Stimulated activated CD4-positive, alpha-beta T cell treated with anti-CD3 and anti-CD28 coated beads, Interleukin-15, amount 100 ng/mL, for 48 hours (primary cell): ENCODE measurements at places on chromosomes 7 and 10.

GRCh38 chr10:108454224-108454623 is 1289.7 kb upstream of the SORCS1 start:
- no peak for DNase-seq

- no peak for DNase-seq
These were observed 8.7 kb downstream of the INMT start for GRCh38 chr7:30760514-30761213.

- DNase-seq, result no peak
These were observed 4.1 kb downstream of the KCNIP2 start for GRCh38 chr10:101839416-101840063.

DNA sequence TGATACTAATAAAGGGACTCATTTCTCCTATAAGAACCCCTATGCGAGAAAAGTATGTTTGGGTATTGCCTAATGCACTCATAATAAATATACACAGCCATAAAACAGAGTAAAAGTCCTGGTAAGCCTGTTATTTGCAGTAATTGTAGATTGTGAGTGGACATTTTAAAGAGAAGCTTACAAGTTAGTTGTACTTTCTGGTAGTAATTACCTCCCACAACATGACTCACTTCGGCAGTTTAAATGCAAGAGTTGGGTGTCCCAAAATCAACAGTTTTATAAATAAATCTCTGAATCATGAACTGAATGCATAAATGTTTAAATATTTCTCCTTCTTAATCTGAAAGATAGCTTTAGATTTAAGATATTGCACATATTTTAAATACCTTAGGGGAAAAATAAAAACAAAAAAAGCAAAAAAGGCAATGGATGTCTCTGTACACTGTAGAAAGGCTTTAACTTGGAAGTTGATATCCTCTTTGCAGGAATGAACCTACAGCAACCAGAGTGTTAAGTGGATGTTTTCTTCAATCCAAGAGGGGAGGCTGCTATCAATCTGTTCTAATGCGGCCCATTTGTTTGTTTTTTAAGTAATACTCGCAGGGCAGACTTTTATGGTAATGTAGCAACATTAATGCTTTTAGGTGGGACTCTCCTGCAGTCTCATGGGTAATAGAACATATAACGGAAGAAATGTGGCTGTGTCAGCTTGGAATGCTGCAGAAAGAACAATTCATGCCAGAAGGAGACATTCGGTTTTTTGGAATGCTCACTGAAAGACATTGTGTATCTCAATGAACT is 57.3 kb upstream of the ZEB1 start:
- DNase-seq, result no peak

DNA sequence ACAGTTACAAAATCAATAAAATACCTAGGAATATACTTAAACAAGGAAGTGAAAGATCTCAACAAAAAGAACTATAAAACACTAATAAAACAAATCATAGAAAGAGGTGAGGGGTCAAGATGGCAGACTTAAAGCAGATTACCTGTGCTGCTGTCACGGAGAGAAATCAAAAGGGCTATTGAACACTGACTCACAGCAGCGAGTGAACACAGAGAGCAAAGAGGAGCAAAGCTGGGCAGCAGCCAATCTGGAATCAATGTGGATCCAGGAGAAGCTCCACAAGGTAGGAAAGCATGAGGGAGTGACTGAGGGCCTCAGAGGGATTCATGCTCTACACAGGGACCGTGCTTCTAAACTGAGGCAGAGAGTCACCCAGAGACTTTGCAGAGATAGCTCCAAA is 562.0 kb upstream of the SEMA3D start:
- DNase-seq, result no peak

DNA sequence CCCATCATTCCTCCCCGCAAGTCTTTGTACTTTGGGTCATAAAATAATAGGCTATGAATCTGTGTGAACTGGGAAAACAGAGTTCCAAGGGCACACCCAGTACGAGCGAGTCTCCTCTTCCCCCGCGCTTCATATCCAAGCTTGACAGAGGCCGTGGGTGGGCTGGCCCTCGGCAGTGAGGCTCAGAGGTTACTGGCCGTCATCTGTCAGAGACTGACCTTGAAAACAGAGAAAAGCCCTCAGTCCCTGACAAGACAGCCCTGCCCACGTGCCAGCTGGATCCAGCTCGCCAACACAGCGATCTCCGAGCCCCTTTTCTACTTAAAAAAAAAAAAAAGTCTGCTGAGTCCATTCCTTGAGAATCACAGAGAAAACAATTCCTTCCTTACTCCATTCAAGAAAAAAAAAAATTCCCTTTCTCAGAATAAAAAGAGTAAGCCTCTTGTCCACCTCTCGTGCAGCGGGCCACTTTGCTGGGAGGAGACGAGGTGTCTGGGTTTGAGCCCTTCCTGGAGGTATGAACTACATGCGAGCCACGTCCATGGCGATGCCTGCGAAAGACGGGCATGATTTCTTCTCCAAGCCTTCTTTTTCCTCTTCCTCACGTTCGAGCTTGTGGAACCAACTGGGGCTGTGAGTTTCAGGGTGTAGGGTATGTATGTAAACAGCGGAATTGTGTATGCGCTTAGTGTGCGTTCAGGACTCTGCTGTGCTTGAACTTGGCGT is 744 bp upstream of the BICC1 start:
- DNase-seq, result no peak

DNA sequence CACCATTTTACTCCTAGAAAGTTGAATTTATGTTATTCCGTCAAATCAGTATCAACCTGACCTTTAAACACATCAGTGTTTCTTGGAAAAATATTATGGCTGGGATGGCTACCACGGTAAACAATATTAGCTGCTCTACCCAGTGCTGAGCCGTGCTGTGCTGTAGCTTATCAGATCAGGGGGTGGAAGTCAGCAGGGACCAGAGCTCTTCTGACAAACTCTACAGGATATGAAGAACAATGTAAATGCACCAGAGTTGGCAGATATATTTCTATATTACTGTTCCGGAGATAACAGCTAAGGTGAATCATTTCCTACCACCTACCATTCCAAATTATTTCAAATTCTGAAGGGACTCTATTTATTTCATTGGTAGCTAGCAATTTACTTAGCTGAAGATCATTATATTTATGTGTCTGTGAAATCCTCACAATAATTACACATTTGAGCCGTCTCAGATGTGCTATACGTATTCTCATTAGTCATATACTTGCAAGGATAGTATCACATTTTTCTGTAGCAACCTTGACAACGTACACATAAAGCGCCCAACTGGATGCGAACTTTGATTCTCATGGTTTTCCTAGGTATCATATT is 76.5 kb downstream of the TEX36 start:
- DNase-seq, result no peak
